NCI-H526 (cell line): ENCODE measurements at places on chromosomes 7 and 10.

DNA sequence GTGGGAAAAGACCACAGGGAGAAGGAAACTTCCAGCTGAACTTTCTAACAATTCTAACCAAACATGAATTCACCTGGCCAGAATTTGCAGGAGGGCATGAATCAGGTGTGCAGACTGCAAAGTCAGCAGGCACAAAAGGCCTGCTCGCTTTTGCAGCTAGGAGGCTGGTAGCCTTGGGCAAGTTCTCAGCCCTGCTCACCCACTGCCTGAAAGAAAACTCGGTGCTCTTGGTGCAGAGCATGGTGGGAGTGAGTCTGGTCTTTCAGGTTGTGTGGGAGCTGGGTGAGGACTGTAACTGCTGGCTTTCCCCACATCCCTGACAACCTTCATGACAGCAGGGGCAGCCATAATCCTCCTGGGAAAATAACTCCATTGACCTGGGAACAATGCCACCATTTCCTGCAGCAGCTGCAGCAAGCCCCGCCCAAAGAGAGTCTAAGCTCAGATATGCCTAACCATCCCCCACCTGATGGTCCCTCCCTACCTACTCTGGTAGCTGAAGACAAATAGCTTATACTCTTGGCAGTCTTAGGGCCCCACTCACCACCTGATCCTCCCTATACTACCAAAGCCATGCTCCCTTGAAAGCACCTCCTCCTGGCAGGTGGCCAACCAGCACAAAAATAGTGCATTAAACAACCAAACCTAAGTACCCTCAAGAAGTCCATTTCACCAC lies 31.6 kb downstream of the ZNF117 start:
- no peak for DNase-seq

DNA sequence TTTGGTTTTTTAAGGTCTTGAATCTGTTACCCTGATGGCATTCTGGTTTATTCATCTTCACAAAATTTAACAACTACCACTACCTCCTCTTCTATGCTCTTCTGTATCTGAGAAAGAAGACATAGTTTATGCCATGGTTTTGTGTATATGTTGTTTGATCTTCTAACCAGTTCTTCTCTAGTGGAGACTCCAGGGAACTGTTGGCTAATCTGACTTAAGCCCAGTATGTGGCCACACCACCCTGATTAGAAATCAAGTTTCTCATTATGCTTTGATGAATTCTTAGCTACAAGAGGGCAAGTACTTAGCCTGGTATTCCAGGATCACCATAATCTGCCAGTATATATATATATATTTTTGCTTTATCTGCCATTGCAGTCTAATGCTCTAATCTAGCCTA lies 99.5 kb upstream of the MXI1 start:
- DNase-seq, result no peak

GRCh38 chr7:55022002-55022985 lies 3.5 kb downstream of the EGFR start:
- DNase-seq, result no peak

GRCh38 chr10:89209718-89210117 lies 2.6 kb upstream of the CH25H start:
- DNase-seq, result no peak

- DNase-seq, result no peak
Measured at GRCh38 chr7:42893346-42894240, 18.3 kb downstream of the C7orf25 start.

- DNase-seq, result no peak
Measured at GRCh38 chr10:6501931-6502330, 78.1 kb downstream of the PRKCQ start.

- DNase-seq, result no peak
Measured at GRCh38 chr7:114940220-114940619, 18.3 kb downstream of the MDFIC start.

GRCh38 chr10:132465193-132465888 lies 68.3 kb downstream of the PWWP2B start:
- no peak for DNase-seq

GRCh38 chr10:13917791-13918190 lies 331.0 kb downstream of the PRPF18 start:
- no peak for DNase-seq

- DNase-seq, result no peak
Measured at GRCh38 chr7:95322854-95323253, 1.5 kb downstream of the PON1 start.

DNA sequence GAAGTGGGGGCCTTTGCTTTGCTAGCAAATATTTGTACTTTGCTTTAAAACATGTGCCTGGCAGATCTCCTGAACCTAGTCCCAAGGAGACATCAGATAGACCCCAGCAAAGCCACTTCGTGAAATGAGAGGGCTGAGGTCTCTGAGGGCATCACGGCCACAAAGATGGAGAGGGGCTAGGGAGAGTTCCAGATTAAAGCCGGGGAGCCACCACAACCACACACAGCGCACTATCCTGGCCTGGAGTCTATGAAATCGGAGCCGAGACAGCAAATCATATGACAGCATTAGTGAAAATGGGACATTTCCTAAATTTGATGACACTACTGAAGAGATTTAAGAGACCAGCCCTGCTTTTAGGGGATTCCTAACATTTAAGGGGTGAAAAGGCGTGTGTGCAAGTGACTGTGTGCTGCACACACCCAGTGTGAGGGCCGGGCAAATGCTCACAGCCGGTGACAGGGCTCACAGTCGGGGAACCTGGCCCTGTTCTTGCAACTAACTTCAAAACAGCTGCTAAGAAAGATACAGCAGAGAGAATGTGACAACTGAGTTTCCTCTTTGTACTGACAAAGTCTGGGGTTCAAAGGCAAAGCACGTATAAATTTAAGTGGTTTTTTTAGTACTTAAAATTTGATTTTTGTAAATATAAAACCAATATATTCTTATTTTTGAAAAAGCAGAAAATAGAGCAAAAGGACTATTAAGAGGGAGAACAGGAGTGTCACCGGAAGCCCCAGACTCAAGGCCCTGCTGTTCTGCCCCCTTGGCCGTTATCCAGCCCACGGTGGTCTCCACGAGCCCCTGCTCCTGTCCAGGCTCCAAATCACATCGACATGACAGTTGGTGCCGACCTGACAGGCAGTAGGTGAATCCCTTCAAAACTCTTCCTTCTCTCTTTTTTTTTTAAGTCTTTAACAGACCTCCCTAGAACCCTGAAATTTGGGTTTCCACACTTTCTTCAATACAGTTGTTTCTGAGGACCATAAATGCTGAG lies 49.5 kb downstream of the VIPR2 start:
- no peak for DNase-seq

- DNase-seq, result no peak
Measured at GRCh38 chr10:8969853-8970252, 915.4 kb downstream of the GATA3 start.

DNA sequence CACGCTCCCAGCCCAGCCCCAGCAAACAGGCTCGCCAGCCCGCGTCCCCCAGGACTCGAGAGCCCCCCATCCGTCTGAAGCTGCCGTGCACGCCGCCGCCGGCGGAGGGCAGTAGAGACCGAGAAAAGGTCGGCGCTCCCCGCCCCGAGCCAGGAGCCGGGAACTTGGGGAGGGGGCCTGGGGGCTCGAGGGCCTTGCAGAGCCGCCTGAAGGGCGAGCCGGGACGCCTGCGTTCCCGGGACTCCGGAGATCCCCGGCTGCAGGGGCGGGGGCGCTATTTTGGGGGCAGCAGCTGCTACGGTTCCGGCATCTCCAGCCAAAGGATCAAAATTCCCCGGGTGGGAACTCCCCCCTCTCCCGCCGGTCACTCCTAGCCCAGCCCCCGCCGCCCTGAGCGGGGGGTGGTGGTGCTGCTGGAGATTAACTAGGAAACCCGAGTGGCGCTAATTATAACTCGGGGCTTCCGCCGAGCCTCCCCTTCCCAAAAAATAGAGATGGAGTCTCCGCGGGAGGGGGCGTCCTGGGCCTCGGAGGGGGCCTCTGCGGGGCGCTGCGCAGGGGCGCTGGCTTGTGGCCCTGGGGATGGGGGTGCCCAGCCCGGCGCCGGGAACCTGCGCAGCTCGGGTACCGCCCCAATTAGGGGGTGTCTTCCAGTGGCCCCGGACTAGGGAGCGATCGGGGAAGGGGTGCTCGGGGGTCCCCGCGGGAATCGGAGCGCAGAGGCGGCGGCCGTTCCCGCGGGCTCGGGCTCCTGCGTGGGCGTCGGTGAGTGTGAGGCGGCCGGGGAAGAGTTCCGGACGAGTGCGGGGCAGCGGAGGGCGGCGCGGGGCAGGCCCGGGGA lies 608 bp downstream of the ACHE start:
- peak; percentile 31 for DNase-seq

DNA sequence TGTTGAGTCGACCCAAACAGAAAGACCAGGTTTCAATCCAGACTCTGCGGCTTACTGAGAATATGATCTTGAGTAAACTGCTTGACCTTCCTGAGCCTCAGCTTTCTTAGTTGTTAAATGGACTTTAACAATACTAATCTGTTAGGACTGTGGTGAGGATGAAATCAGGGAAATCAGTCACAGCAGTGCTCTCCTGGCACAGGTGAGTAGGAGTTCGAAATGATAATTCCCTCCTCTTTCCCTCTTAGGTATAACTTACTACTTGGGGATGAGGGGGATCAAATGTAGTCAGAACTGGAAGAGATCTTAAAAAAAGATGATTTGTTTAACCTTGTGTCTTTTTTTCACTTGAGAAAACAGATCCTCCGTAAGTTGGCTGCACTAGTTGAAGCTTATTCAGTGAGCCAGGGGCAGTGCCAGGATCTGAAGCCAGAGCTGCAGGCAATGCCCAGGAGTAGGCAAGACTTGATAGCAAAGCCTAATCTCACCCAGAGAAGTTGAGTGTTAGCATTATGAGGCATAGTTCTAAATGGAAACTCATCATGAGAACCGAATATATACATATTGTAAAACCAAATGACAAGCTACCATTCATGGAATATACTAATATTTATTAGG lies 1.8 kb upstream of the MAGI2 start:
- DNase-seq, result no peak

DNA sequence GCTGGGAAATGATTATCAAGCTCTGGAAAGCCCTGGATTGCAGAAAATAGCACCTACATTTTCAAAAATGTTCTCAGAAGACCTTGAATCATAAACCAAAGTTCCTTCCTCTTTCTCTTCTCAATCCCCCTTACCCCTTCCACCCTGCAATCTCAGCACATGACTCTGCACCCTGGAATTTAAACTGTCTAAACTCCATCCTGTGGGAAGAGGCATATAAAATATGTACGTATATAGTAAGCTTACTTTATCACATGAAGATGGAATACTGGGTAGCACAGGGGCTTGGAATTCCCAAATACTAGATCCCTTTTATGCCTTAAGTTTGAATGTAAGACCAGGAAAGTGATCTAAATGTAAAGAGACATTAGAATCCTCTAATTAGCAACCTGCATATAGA lies 7.7 kb downstream of the AGMO start:
- no peak for DNase-seq

DNA sequence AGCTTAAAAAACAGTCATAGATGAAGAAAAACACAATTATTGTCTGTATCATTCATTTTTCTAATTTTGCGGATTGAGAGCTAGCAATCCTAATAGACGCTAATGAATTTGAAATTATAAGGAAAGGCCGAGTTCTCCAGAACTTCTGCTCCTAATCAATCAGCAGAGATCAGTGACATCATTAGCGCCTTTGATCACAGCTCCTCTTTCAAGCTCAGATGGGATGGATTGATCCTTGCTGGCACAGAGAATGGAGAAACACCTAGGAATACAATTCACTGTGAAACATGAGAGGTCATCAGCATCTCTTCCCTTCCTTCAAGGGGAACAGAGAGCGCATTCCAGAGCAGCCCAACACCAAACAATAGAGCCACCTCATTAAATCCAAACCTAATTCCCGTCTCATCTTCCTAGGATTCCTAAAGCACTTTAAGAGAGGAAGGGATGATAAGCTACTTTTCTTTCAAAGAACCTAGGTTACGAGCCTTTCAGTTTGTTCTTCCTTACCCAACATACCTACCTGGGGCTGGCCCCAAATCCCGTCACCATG lies 24.4 kb downstream of the GLI3 start:
- no peak for DNase-seq

- peak; percentile 41 for DNase-seq
Measured at GRCh38 chr10:112115781-112116385, 67.7 kb downstream of the GPAM start.

- no peak for DNase-seq
Measured at GRCh38 chr7:143906895-143907294, 4.9 kb upstream of the TCAF1 start.

- peak; percentile 13 for DNase-seq
Measured at GRCh38 chr10:6753644-6754043, 173.6 kb upstream of the PRKCQ start.

DNA sequence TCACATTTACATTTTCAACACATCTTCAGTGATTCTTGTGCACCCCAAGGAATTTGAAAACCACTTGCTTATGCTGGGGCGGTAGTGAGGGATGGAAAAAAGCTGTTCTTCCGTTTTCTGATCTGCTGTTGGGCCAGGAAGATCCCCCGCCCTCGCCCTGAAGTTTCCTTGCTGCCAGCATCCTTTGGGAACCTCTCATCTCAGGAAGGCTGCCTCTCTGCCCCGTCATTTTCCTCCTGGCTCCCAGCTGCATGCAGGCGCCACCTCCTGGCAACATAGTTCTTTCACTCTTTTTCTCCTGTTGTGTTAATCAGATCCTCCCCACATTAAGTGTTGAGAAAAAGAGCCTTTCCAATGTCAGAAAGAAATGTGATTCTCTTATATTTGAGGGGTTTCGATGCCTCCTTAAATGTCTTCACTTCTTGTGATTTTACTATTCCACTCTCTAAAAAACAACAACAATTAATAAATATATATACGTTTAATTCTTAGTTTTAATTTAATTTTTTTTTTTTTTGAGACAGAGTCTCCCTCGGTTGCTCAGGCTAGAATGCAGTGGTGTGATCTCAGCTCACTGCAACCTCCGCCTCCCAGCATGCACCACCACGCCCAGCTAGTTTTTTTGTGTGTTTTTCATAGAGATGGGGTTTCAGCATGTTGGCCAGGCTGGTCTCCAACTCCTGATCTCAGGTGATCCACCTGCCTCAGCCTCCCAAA lies 122.9 kb downstream of the RALA start:
- DNase-seq, result peak; percentile 80

DNA sequence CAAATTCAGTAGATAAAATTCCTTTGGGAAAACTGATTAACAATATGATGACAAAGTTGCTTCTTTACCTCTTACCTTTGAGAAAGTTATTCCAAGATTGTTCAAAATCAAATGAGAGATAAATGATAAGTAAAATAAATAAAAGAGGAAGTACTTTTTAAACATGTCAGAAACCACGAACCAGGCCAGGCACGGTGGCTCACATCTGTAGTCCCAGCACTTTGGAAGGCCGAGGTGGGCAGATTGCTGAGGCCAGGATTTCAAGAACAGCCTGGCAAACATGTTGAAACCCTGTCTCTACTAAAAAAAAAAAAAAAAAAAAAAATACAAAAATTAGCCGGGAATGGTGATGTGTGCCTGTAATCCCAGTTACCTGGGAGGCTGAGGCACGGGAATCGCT lies 296.6 kb downstream of the HGF start:
- DNase-seq, result no peak
